Sigmoid colon (tissue), 7 donors: ENCODE measurements at places on chromosomes 7 and 10. TPM values are rescaled to one million over a fixed set of nuclear protein-coding genes. Genes with fewer than 3 reads are reported as not detected.

MBL2 gene
- polyA plus RNA-seq = not detected

MLXIPL gene
- polyA plus RNA-seq = 11.9 TPM

AKR1C2 gene
- polyA plus RNA-seq = 52.3 TPM

CALHM3 gene
- polyA plus RNA-seq = not detected

POU6F2 gene
- polyA plus RNA-seq = not detected

PSD gene
- 23.3 TPM for polyA plus RNA-seq

CLEC2L gene
- not detected for polyA plus RNA-seq

TUBAL3 gene
- polyA plus RNA-seq = 52.2 TPM

AHCYL2 gene
- 174 TPM for polyA plus RNA-seq

MRLN gene
- not detected for polyA plus RNA-seq

TFAM gene
- polyA plus RNA-seq = 24.3 TPM

BTBD16 gene
- polyA plus RNA-seq = not detected

C10orf62 gene
- polyA plus RNA-seq = not detected

MYL10 gene
- not detected for polyA plus RNA-seq
